ENCODE measurements at places on chromosomes 2 and 18.

DNA sequence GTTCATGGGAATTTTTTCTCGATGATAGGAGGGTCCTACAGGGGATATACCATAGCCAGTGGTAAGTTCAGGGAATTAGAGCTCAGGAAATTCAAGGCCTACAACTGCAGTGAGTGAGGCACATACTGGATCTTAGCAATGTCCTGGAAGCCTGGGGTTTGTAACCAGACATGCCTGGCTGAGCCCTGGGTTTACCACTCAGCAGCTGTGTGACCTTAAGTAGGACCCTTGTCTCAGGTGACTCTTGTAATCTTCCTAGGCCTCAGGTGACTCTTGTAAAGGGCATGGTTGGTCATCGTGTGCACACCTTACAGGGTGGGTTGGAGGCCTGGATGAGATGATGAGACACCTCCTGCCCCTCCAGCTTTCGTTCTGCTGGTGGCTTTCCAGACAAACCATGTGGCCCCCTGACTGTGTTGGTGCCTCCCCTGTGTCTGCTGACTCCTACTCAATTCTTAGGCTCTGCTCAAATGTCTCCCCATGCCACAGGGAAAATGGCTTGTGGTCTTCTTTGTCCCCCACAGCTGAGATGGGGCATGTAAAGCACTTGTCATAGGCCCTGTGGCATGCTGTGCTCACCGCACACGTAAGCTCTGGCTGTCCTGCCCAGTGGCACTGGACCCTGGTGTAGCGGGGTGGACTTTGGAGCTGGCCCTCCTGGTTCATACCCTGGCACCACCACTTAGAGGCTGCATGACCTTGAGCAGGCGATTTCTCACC lies 94.1 kb downstream of the FHOD3 start:
- DNase-seq: no peak

- DNase-seq: no peak
Measured at GRCh38 chr2:205580212-205580987, 101.9 kb upstream of the NRP2 start.

GRCh38 chr18:57544936-57545660 lies 41.4 kb downstream of the FECH start:
- no peak for DNase-seq

DNA sequence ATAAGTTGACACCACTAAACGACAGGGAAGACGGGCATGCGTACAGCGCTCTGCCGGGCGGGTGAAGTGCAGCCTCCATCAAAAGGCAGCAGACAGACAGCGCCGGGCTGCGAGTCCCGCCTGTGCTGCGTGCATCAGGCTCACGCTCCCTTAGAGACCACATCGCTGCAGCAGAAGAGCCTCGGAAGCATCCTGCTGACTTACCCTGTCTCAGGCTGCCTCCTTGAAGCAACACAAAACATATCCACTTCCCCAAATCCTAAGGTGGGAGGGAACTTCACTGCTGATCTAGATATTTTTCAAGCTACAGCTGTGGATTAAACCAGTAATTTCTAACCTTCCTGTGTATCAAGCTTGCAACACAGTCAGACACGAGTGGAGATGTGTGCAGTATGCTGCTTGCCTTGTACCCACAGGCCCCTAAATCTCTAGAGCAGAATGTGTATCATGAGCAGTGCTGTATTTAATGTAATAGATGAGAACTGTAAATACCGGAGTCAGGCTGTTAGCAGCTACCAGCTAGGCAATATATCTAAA lies 6.4 kb downstream of the MYT1L start:
- no peak for DNase-seq

DNA sequence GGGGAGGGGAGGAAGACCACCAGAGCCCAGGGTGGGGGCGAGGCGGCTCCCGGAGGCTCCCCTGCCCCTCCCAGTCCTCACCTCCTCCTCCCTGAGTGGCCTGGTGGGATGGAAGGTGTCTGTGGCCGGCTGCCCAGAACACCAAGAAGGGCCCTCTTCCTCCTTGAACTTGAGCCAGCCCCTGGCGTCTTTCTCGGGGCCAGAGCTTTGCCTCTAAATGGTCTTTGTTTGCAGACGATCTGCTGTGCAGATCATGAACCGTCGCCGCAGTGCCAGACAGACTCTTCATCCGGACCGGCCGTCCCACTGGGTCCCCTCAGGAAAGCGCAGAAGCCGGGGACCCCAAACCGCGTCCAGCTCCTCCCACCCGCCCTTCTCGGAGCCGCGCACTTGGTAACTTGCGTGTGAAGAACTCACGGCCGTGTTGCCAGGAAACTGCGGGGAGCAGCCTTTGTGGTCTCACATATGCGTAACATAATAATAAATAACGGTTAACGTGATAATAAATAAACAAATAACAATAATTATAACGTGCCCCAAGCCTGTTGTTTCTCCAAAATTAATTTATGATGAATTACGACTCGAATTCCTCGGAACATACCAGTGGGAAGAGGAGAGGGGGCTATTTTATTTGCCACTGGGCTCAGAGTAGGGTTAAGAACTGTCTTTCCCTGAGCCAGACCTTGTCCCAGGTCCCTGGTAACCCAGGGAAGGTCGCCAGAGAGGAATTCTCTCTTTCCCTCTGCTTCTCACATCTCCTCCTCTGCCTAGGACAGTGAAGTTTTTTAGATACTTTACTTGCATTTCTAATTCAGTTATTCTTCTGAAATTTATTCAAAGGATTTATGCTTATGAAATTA lies 41.0 kb downstream of the PTGR3 start:
- no peak for DNase-seq

DNA sequence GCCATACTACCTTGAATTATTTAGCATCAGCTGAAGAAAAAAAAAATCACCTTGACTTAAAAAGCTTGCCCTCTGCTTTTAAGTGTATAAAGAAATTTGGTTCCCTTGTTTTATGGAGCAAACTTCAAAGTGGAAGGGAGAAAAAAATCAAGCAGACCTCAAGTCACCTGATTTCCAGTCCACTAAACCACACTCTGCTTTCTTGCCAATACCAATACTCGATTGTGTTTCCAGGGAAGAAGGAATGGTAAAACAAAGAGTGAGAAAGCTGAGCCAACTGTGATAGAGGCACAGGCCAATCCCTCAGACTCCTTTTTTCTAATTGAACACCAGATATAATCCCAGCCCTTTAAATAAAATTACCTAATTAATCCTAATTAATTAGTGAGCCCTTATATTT lies 587.3 kb downstream of the ARHGAP15 start:
- no peak for DNase-seq

DNA sequence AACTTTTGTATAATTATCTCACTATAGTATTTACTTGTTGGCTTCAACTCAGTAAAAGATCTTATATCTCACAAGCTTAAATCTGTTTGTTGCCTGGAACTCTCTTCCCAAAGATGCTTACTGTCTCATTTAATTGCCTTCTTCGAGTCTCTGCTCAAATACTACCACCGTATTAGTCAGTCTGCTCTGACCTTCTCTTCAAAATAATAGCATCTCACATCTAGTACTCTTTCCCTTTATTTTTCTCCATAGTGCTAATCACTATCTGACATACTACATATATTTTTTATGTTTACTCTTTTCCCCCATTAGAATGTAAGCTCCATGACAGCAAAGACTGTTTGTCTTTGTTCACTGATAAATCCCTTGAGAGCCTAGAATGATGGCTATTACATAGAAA lies 10.6 kb upstream of the MPP4 start:
- no peak for DNase-seq

- DNase-seq: no peak
Measured at GRCh38 chr2:220445429-220446105, 818.1 kb downstream of the SLC4A3 start.

DNA sequence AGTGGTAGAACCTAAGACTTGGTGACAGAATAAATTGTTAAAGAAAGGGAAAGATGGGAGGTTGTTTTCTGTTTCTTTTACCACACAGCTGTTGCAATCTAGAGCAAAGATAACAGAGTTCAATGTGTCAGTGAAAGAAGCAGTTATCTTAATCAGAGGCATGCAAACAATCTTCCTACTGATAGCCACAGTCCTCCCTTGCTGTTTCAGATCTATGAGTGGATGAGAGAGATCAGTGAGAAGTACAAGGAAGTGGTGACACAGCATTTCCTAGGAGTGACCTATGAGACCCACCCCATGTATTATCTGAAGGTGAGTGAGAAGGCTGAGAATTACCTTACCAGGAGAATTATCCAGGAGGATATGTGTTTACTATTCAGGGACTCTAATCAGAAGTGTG lies 15.9 kb downstream of the CPO start:
- DNase-seq: no peak

DNA sequence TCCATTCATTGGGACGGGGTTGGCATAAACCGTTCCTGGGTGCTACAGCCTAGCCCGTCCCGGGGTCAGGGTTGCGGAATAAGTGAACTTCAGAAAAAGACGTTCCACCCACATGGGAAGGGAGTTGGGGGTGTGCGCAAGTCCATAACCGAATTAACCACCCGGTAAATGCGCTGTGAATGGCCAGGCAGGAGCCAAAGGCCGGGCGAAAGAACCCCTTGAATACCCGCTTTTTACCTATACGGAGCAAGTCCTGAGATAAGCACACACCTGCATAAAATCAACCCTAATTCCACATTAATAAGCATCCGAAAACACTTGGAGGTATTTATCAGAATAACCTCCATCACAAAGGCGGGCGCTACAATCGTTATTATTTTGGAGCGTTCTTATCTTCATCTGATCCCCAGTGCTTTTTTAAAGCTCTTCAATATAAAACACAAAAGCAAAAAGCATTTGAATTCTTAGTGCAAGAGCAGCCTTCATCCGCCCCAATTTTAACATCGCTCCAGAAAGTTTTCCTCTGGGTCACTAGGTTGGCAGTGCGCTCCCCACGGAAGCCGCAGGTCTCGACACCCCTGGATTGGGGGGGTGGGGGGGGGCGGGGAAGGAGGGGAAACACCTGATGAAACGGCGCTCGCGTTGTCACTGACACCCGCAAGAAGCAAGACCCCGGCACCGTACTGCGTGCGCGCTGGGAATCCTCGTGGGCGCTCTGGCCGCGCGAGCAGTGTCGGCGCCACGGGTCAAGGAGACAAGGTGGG lies 1.2 kb downstream of the SATB2 start:
- DNase-seq: no peak
